ENCODE measurements at places on chromosomes 4 and X.
A peak's percentile ranks its signal among the peaks of the same experiment; 100 is the strongest.

- H3K27ac ChIP-seq, result no peak overlapping the region
- no peaks in the 10 kb centered on the region for H3K36me3 ChIP-seq
- H3K4me3 ChIP-seq, result no peak overlapping the region
- H3K4me1 ChIP-seq, result peaks cover 11% of the 10 kb centered on the region
Observed at GRCh38 chr4:8185295-8185694, 13.8 kb upstream of the SH3TC1 start.

DNA sequence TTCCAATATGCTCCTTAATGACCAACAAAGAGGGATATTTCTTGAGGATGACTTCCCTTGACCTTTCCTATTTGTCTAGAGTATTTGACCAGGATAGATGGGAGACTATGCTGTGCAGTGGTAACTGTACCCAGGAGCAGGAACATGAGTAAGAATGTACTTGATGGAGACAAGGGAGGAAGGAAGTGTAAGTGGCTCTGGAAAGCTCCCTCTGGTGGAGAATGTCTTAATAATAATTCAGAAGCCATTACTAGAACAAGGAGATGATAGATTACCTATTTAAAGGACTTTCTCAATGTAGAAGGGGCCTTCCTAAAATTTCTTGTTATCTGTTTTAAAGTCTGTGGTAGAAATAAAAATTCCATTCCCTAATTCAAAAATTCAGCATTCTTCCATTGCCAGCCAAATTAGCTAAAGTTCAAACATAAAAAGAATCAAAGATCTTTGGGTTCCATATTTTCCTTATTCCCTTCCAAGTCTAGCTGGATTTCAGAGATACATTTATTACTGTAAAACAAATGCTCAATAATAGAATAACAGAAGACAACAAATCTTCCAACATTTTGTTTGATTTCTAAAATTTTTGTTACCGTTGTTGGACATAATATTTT lies 83.8 kb downstream of the GRID2 start:
- no peaks in the 10 kb centered on the region for H3K27me3 ChIP-seq
- no peak overlapping the region for H3K27ac ChIP-seq
- no peak overlapping the region for H3K4me3 ChIP-seq
- DNase-seq, result no peak

GRCh38 chrX:52983321-52984000 lies 25.1 kb upstream of the FAM156A start:
- no peak for DNase-seq
- peak overlapping the region; percentile 49 for H3K4me3 ChIP-seq
- peak overlapping the region; percentile 74 for H3K27ac ChIP-seq
- H3K4me1 ChIP-seq, result peaks cover 6% of the 10 kb centered on the region
- H3K27me3 ChIP-seq, result no peaks in the 10 kb centered on the region

DNA sequence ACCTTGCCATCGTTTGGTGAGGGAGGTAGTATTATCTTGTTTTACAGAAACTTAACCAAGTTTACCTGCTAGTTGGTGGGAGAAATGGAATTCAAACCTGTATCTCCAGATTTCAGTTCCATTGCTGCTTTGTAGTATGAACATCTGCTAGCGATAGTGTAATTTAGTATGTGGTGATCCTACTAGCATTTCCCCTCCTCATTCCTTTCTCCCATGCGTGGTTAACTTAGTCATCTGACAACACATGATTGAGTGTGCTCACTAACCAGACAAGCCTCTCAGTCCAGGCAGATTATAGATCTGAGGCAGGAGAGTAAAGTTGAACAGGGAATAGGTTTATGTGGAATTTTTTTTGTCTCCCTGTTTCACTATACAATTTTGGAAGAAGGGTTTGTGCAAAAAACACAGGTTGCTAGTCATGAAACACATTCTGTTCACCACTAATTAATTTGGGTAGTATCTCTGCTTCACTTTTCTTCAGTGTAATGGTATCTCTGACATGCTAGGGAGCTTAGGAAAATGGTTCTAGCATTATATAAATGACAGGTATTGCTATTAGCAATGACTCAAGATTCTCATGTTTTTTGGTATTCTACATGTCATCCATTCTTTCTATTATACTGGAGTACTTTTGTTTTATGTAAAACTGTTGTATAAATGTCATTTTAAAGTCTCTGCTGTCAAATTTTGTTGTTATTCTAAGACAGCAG lies 21.7 kb downstream of the RBPJ start:
- peaks cover 8% of the 10 kb centered on the region for H3K36me3 ChIP-seq
- DNase-seq, result no peak
- H3K27ac ChIP-seq, result peak overlapping the region; percentile 91
- peaks cover 37% of the 10 kb centered on the region for H3K4me1 ChIP-seq
- no peak overlapping the region for H3K4me3 ChIP-seq

GRCh38 chr4:48008021-48008596 lies 8.4 kb downstream of the CNGA1 start:
- DNase-seq, result no peak
- H3K27me3 ChIP-seq, result no peaks in the 10 kb centered on the region
- no peak overlapping the region for H3K27ac ChIP-seq

DNA sequence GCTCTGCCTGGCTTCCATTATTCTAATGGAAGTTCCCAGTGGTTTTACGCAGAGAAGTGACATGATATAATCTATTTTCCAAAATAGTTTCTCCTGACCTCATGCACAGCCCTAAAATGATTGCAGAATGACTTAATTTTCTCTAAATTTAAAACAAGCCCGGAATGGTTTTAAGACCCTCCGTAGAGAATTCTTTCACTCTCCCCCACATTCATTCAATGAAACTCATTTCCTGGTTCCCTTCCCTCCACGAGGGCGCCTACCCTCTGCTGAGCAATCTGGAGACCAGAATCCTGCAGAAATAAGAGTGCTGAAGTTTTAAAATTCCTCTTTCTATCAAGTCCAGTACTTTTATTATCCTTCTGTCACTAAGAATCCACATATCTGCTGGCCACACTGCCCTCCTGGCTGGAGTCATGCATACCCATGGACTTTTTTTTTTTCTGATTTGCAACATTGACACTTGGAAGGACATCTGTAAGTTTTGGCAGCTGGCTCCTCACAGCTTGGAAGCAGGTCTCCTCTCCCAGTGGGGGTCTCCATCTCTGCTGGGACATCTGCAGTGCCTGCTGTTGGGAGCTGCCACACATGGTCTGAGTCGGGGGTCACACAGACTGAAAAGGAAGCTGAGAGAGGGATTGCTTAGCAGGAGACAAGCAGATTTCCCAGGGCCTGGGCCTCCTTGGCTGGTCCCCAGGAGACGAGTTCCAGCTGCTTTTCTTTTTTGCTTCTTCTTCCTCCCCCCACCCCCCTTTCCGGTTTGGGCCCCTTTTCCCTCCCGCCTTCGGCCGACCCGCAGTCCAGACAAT lies 86.1 kb downstream of the SOWAHB start:
- peaks cover 4% of the 10 kb centered on the region for H3K36me3 ChIP-seq
- H3K4me1 ChIP-seq, result no peaks in the 10 kb centered on the region
- H3K27ac ChIP-seq, result no peak overlapping the region
- DNase-seq, result no peak
- H3K4me3 ChIP-seq, result no peak overlapping the region

- no peaks in the 10 kb centered on the region for H3K4me1 ChIP-seq
- H3K36me3 ChIP-seq, result no peaks in the 10 kb centered on the region
- H3K4me3 ChIP-seq, result no peak overlapping the region
- H3K27me3 ChIP-seq, result no peaks in the 10 kb centered on the region
Observed at GRCh38 chr4:140968371-140968770, 164.9 kb downstream of the RNF150 start.

DNA sequence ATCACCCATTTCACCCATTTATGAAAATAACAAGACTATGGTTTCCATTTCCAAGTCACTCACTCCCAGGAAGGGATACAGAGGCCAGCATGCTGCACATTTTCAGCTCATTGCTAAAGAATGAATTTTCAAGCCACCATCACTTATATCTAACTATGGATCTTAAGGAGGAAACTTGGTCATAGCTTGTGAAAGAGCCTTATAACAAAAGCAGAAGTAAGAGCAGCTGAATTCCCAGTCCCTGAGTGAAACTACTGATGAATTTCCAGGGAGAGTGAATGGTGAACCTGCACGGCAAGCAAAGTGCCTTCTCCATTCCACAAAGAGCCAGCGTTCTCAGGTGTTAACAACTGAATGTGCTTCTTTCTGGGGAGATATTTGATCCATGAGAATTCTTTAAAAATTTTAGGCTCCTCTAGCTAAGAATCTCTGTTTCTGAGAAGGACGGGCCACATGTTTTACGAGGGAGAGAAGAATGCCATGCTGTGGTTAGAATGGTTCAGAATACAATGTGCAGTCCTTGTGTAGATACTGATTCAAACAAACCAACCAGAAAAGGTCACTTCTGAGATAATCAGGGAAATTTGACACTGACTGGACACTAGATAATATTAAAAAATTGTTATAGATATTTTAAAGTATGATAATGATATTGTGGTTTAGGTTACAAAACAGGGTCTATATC lies 24.0 kb downstream of the BTC start:
- no peaks in the 10 kb centered on the region for H3K27me3 ChIP-seq
- no peaks in the 10 kb centered on the region for H3K36me3 ChIP-seq
- no peaks in the 10 kb centered on the region for H3K4me1 ChIP-seq
- DNase-seq, result no peak
- H3K4me3 ChIP-seq, result no peak overlapping the region

GRCh38 chrX:15719324-15719968 lies 18.6 kb upstream of the CA5B start:
- peaks cover 1% of the 10 kb centered on the region for H3K36me3 ChIP-seq
- no peak overlapping the region for H3K4me3 ChIP-seq
- H3K4me1 ChIP-seq, result peaks cover 14% of the 10 kb centered on the region
- H3K27ac ChIP-seq, result no peak overlapping the region
- no peaks in the 10 kb centered on the region for H3K27me3 ChIP-seq

GRCh38 chrX:148047200-148047599 lies 66.1 kb downstream of the FMR1NB start:
- H3K27me3 ChIP-seq, result no peaks in the 10 kb centered on the region
- peaks cover 3% of the 10 kb centered on the region for H3K4me1 ChIP-seq
- no peak overlapping the region for H3K4me3 ChIP-seq
- no peak for DNase-seq
- H3K36me3 ChIP-seq, result peaks cover 2% of the 10 kb centered on the region

DNA sequence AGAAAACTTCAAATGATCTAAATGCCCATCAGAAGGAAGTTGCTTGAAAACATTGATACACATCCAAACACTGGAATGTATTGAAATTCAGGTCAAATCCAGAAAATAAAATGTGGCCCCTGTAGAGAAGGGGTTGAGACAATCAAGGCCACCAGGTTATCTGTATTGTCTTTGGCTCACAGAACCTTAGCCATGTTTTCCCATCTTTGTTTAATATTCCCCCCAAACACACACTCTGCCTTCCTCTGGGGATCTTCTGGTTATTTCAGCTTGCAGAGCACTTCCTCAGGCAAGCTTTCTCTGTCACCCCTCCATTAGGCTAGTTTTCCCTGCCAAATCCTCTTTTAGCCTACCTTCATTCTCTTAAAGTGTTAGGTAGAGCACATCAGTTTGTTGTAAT lies 30.5 kb downstream of the PAGE2 start:
- H3K4me1 ChIP-seq, result peaks cover 41% of the 10 kb centered on the region
- H3K4me3 ChIP-seq, result no peak overlapping the region
- H3K27ac ChIP-seq, result no peak overlapping the region
- no peak for DNase-seq

- DNase-seq, result no peak
- no peaks in the 10 kb centered on the region for H3K27me3 ChIP-seq
- no peaks in the 10 kb centered on the region for H3K36me3 ChIP-seq
- H3K4me3 ChIP-seq, result no peak overlapping the region
- no peak overlapping the region for H3K27ac ChIP-seq
Observed at GRCh38 chr4:178448372-178449035, 1006.3 kb upstream of the AGA start.

DNA sequence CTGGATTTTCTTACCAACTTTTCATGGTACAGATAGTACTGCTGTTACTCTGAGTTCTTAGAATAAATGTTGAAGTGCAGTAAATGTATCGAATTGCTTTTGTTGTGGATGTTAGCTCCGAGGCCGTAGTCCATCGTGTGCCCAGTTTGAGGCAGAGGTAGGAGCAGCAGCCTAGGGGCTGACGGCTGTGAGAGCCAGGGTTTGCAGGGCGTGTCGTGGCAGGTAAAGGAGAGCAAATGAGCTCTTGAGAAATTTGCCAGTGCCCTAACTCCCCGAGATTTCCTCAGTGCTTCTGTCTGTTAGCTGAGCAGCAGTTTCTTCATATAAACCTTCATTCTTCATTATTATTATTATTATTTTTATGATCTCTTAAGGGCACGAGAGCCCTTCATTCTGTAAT lies 21.6 kb downstream of the PRIMPOL start:
- no peaks in the 10 kb centered on the region for H3K27me3 ChIP-seq
- no peak overlapping the region for H3K27ac ChIP-seq
- H3K36me3 ChIP-seq, result peaks cover 13% of the 10 kb centered on the region
- H3K4me1 ChIP-seq, result no peaks in the 10 kb centered on the region
- H3K4me3 ChIP-seq, result no peak overlapping the region
- DNase-seq, result no peak

- no peaks in the 10 kb centered on the region for H3K27me3 ChIP-seq
- no peak overlapping the region for H3K27ac ChIP-seq
- H3K4me1 ChIP-seq, result peaks cover 2% of the 10 kb centered on the region
- H3K36me3 ChIP-seq, result no peaks in the 10 kb centered on the region
- DNase-seq, result no peak
Observed at GRCh38 chr4:104188301-104188700, 306.4 kb downstream of the CXXC4 start.

GRCh38 chrX:72487661-72488060 lies 85.0 kb downstream of the HDAC8 start:
- no peaks in the 10 kb centered on the region for H3K4me1 ChIP-seq
- peaks cover 12% of the 10 kb centered on the region for H3K36me3 ChIP-seq
- no peak for DNase-seq
- H3K27ac ChIP-seq, result no peak overlapping the region
- H3K4me3 ChIP-seq, result no peak overlapping the region

DNA sequence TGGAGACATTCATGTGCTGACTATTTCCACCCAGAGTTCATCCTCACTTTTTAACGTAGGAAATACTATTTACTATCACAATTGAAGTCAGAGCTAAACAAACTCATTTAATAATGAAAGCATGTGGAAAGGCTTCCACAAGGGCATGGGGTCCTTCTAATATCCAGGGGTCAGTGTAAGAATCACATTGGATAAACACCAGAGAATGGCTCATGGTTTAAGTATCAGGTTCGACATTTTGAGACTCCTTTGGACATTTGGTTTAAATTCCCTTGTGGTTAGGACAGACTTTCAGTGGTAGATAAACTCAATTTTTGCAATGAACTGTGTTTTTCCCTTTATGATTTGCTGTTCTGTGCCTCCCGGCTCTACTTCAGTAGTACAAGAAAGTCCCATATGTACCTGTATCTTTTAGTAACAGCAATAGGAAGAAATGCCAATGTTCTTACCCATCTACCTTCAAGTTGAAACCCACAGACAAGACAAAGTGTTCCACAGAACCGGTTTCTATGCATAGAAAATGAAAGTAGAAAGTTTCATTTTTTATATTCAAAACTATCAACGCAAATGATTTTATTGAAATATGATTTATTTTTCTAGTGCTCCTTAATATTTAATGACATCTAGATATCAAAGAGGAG lies 589.0 kb upstream of the FAM241A start:
- no peak overlapping the region for H3K27ac ChIP-seq
- H3K27me3 ChIP-seq, result no peaks in the 10 kb centered on the region
- H3K4me3 ChIP-seq, result no peak overlapping the region

GRCh38 chr4:107148904-107149303 lies 112.8 kb upstream of the DKK2 start:
- no peaks in the 10 kb centered on the region for H3K36me3 ChIP-seq
- peaks cover 8% of the 10 kb centered on the region for H3K4me1 ChIP-seq
- DNase-seq, result no peak
- H3K4me3 ChIP-seq, result no peak overlapping the region

Measured in progenitor cell of endocrine pancreas (in vitro differentiated cells).